A549 treated with GW870086 at 1 μM for 4 hours (cell line): ENCODE measurements at places on chromosomes 4 and X. TPM values are rescaled to one million over a fixed set of nuclear protein-coding genes. Genes with fewer than 3 reads are reported as not detected.

KLHL8 gene
- 2.7 to 5.8 TPM (median 5.0 TPM) in 5 replicates for total RNA-seq

NUP62CL gene
- 14.5 to 18.5 TPM (median 15.8 TPM) in 5 replicates for total RNA-seq

RPA4 gene
- 0.14 to 0.35 TPM (median 0.27 TPM) in 5 replicates for total RNA-seq

KLF8 gene
- total RNA-seq: 0.02 to 0.16 TPM (median 0.07 TPM) in 4 of 5 replicates, not detected in the other

IQCM gene
- not detected in 5 replicates for total RNA-seq

ANXA3 gene
- 56.0 to 82.7 TPM (median 67.3 TPM) in 5 replicates for total RNA-seq

LRP2BP gene
- total RNA-seq: 0.06 to 0.31 TPM (median 0.14 TPM) in 5 replicates

FAM184B gene
- 0.01 to 0.05 TPM (median 0.04 TPM) in 4 of 5 replicates, not detected in the other for total RNA-seq

CSAG1 gene
- total RNA-seq: 0.17 to 0.45 TPM (median 0.26 TPM) in 4 of 5 replicates, not detected in the other

SYP gene
- 2.7 to 3.5 TPM (median 3.0 TPM) in 5 replicates for total RNA-seq

CT47B1 gene
- total RNA-seq: not detected in 5 replicates

COQ2 gene
- 16.5 to 21.5 TPM (median 19.2 TPM) in 5 replicates for total RNA-seq

SOX3 gene
- 0.07 TPM in 1 of 5 replicates, not detected in the others for total RNA-seq

CFAP99 gene
- total RNA-seq: 0.06 to 0.38 TPM (median 0.16 TPM) in 5 replicates

TMEM255A gene
- total RNA-seq: 0.27 to 0.49 TPM (median 0.42 TPM) in 5 replicates

ENPP6 gene
- not detected in 5 replicates for total RNA-seq

SLC38A5 gene
- total RNA-seq: 0.12 to 0.26 TPM (median 0.19 TPM) in 4 of 5 replicates, not detected in the other

RTL3 gene
- total RNA-seq: 0.05 to 0.13 TPM (median 0.08 TPM) in 4 of 5 replicates, not detected in the other

TRO gene
- 0.56 to 1.2 TPM (median 0.70 TPM) in 5 replicates for total RNA-seq

PDGFRA gene
- 0.36 to 1.1 TPM (median 0.49 TPM) in 5 replicates for total RNA-seq

FAM47E gene
- total RNA-seq: 0.09 to 0.32 TPM (median 0.22 TPM) in 4 of 5 replicates, not detected in the other

ZFP42 gene
- 0.07 TPM in 1 of 5 replicates, not detected in the others for total RNA-seq

GSX2 gene
- not detected in 5 replicates for total RNA-seq

SULT1B1 gene
- 0.02 TPM in 2 of 5 replicates, not detected in the others for total RNA-seq

RTL9 gene
- total RNA-seq: 0.06 to 0.13 TPM (median 0.09 TPM) in 5 replicates

SPANXD gene
- not detected in 5 replicates for total RNA-seq

DRD5 gene
- total RNA-seq: not detected in 5 replicates

MXRA5 gene
- not detected in 5 replicates for total RNA-seq

NLRP2B gene
- total RNA-seq: not detected in 5 replicates

STATH gene
- total RNA-seq: not detected in 5 replicates

NR3C2 gene
- 0.02 TPM in 1 of 5 replicates, not detected in the others for total RNA-seq

RAI2 gene
- total RNA-seq: 0.13 to 0.26 TPM (median 0.21 TPM) in 5 replicates

PI4K2B gene
- total RNA-seq: 4.4 to 8.6 TPM (median 7.6 TPM) in 5 replicates

TEX11 gene
- total RNA-seq: not detected in 5 replicates

CENPI gene
- total RNA-seq: 9.7 to 15.4 TPM (median 12.8 TPM) in 5 replicates

PAK3 gene
- total RNA-seq: 0.14 TPM in 1 of 5 replicates, not detected in the others

C4orf36 gene
- 0.66 to 1.6 TPM (median 1.2 TPM) in 5 replicates for total RNA-seq

INPP4B gene
- total RNA-seq: 3.6 to 5.9 TPM (median 5.6 TPM) in 5 replicates

PHOX2B gene
- 0.05 TPM in 1 of 5 replicates, not detected in the others for total RNA-seq

ENPEP gene
- total RNA-seq: 0.05 to 0.32 TPM (median 0.18 TPM) in 4 of 5 replicates, not detected in the other

XAGE1A gene
- 13.4 to 38.8 TPM (median 19.6 TPM) in 3 of 5 replicates, not detected in the others for total RNA-seq

GLUD2 gene
- 1.8 to 2.6 TPM (median 2.5 TPM) in 5 replicates for total RNA-seq

CYLC1 gene
- total RNA-seq: not detected in 5 replicates

DDX53 gene
- not detected in 5 replicates for total RNA-seq

RBM10 gene
- total RNA-seq: 30.5 to 41.1 TPM (median 37.6 TPM) in 5 replicates

MAGEA9B gene
- total RNA-seq: not detected in 5 replicates

CWH43 gene
- not detected in 5 replicates for total RNA-seq

PLAC1 gene
- total RNA-seq: 0.64 to 0.97 TPM (median 0.74 TPM) in 4 of 5 replicates, not detected in the other

DGKQ gene
- total RNA-seq: 4.6 to 8.5 TPM (median 7.6 TPM) in 5 replicates

SATL1 gene
- total RNA-seq: not detected in 5 replicates

RIPPLY1 gene
- 0.11 TPM in 1 of 5 replicates, not detected in the others for total RNA-seq

ODAM gene
- not detected in 5 replicates for total RNA-seq
